Diencephalon (tissue), 1 donor: ENCODE measurements at places on chromosomes 3 and 15. TPM values are rescaled to one million over a fixed set of nuclear protein-coding genes. Genes with fewer than 3 reads are reported as not detected.

CPLX3 gene
- total RNA-seq, result 0.92 TPM

ZSCAN29 gene
- total RNA-seq, result 40.1 TPM

PLA2G4F gene
- not detected for total RNA-seq

NMNAT3 gene
- total RNA-seq, result 6.9 TPM

FAM81A gene
- 22.6 TPM for total RNA-seq
